Activated CD4-positive, alpha-beta T cell treated with anti-CD3 and anti-CD28 coated beads, Interleukin-2, amount 50 U/mL, for 1 hour (primary cell): ENCODE measurements at places on chromosomes 3 and 15.
A peak's percentile ranks its signal among the peaks of the same experiment; 100 is the strongest.

- DNase-seq, result no peak
Measured at GRCh38 chr3:49422379-49423248, at the start of gene AMT. TSS of gene AMT (minus strand) at chr3:49422473. CDS start at chr3:49422450, 23 bp downstream.

DNA sequence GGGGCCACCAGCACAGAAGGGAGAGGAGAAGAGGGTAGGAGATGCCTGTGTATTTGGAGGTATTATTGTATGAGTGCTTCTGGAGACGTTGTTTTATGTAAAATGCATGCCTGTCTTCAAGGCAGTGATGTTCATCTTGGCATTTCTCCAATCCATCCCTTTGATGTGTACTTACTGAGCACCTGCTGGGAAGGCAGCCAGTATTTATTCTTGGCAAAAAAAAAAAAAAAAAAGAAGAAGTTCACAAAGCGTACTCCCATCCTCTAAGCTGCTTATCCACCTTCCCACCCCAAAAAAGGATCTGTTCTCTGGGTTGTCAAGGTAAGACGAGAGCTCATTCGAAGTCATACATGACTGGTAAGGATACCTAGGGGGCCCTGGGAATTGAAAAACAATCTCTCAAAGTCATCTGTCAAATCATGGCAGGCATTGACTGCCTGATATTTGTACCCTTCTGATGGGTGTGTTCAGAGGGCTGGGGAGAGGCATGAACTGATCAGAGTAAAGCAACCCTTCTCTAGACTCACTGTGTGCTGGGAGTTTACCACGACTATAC, 30.0 kb upstream of the SLC6A1 start:
- no peak for DNase-seq

GRCh38 chr3:142046320-142047020, 102.9 kb downstream of the TFDP2 start:
- no peak for DNase-seq

DNA sequence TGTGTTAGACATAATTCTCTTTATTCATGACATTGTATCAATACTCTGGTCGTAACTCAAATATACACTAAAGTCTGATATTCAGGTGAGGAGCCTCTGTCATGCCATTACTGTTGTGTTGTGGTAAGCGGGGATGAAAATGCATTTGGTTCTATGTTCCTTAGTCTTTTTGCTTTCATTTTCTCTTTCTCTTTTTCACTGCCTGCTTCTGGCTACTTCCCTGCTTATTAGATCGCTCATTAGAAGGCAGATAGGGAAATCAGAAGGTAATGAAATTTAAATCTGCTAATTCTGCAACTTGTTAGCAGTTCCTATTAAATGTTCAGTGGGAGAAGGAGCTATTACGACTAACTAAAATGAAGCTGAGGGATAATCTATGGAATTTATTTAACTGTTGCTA, 345.0 kb downstream of the GRM7 start:
- no peak for DNase-seq

GRCh38 chr3:112470788-112471187, 28.5 kb downstream of the BTLA start:
- DNase-seq, result no peak

DNA sequence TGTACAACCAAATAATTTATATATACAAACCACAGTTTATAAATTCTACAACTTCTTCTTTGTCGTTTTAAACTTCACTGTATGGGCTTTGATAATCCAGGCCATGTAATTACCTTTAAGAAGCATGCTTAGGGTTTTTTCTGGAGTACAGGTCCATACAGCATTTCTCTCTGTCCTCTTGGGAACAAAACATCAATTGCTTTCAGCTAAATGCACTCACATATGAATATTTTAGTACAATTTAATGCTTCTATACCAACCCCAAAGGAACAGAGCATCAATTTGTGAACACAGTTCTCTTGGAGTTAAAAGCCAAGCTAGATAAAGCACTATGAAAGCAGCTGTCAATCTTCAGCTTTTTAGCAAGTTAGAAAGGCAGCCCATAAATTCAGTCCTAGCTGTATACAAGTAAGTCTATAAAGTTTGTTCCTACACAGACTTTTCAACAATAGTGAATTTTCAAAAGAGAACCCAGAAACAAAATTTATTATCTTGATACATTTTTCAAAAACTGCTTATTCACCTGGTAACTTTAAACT, 66.1 kb downstream of the ETFA start:
- DNase-seq, result no peak

DNA sequence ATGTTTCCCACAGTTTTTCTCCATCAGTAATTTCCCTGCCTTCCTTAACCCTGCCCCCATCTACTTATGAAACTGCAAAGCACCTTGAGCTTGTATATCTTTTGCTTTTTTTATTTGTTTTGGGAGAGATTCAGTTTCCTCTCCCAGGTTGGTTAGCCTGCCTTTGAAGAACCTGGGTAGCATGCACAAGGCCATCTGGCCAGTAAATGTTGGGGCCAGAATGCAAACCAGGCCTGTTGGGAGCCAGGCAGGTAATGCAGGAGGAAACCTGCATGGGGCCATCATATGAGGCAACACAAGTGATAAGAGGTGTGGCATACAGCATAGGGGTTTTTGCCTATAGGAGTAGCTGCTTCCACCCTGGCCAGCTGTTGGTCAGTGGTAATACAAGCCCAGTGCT, 17.7 kb downstream of the SYNPR start:
- no peak for DNase-seq

- no peak for DNase-seq
Measured at GRCh38 chr15:66768987-66769386, 67.0 kb downstream of the SMAD6 start.

- no peak for DNase-seq
Measured at GRCh38 chr3:125324341-125324740, 50.8 kb downstream of the ZNF148 start.

DNA sequence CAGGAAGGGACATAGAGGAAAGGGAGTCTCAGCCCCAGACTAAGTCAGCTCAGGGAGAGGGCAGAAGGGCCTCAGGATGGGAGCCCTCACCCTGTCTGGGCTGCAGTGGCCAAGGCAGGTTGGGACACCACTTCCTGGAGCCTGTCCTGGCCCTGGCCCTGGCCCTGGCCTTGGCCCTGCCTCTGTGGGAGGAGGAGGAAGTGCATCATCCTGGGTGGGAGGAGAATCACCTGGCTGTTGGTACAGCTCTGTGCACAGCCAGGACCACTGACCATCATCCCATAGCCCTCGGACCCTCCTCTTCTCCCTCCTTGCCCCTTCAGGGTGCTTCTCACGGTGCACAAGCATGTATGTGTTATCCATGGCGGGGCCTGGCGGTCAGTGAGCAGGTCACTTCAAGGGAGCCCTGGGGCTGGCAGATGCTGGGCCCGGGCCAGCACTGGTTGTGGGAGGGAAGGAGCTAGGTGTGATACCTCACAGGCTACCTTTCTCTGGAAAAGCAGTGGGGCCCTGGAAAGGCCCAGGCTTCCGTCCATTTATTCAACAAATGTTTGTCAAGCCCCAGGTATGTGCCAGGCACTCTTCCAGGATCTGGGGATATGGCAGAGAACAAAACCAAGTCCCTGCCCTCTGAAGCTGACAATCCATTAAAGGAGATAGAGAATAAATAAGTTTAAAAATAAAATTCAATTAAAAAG, 8.2 kb upstream of the APEH start:
- no peak for DNase-seq

- no peak for DNase-seq
Measured at GRCh38 chr3:179321668-179322285, 1.1 kb upstream of the ZNF639 start.

- no peak for DNase-seq
Measured at GRCh38 chr3:72178463-72179106, 393.6 kb upstream of the PROK2 start.

- no peak for DNase-seq
Measured at GRCh38 chr3:106810300-106810875, 566.9 kb upstream of the CCDC54 start.

DNA sequence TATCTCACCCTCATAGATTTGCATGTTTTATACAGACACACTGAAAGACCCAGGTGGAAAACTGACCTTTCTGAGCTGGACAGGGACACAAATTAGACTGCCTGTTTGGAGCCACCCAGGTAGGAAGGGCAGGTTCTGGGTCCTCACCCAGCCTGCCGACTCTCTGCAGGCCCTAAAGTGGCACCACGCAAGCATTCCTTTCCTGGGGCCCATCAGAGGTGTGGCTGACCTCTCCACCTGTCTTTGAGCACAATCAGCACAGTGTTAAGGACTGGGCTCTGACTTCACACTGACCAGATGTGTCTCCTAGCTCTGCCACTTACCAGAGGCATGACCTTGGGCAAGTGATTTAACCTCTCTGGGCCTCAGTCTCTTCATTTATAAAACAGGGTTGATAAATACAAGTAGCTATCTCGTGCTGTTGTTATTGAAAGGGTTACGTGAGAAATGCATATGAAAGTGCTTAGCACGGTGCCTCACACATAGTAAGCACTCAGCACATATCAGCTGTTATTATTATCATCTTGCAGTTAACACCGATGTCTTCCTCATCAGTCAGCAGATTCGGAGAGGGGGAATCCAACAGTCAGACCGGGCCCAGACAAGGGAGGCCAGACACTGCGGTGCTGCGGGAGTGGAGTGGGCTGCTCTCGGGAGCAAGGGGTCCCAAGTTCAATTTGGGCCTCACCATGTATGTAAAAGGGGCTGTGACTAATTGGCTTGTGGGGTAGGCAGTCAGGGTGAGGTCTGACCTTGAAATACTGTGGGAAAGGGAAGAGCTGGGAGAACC, 2.0 kb upstream of the TBC1D2B start:
- DNase-seq, result no peak

DNA sequence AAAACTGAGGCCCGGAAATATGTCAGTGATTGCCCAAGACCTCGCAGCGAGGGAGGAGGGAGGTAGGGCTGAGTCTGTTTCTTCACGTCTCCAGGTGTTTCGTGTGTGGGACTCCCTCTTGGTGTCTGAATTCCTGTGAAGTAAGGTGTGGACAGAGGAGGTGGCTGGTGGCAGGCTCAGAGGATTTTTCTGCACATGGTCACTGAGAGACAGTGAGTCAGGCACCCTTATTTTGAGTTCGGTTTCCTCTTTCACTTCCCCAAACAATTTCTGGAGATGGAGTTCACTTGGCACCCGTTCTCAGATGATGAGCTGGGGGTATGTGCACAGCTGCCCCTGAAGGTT, 46.3 kb upstream of the VPS8 start:
- no peak for DNase-seq

DNA sequence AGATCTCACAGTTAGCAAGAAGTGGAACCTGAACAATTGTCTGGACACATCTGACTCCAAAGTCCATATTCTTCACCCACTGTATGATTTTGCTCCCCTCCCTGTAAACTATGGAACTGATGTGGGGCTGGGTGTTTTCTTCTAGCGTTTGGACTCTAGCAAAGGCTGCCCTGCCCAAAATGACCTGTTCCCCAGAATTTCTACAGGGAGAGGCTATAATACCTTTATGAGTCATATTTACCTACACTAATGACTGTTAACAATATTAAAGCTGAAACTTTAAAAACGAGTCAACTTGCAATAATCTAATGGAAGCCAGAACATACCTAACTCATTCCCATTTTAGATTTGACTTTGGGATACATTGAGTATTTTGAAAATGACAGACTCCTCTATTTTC, 531.2 kb upstream of the CFAP20DC start:
- no peak for DNase-seq

DNA sequence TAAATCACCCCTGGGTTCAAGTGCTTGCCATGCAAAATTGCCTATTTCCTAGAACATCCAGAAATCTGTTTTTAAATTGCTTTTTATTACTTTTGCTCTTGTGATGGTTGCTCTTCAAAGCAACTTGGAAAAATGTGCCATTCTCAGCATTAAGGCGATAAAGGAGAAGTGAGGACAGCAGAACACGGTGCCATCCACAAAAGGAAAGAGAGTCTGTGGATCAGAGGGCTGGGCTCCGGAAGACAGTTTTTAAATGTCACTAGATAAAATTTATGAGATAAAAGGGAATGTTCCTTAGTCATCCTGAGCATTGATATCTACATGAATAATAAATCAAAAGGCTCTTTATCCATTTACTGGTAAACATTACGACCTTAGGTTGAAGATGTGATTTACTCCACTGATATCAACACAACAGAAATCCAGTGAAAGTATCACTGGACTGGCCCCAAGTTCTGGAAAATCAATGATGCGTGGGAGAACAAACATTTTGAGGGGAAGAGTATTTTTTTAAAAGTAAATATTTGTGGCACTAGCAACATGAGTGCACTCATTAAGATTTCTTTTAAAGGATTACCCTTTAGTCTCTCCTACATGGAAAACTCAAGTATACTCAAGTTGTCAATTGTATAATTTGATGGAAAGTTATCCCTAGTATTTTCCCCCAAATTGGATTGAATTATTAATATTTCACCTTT, 554.7 kb downstream of the FHIT start:
- no peak for DNase-seq

DNA sequence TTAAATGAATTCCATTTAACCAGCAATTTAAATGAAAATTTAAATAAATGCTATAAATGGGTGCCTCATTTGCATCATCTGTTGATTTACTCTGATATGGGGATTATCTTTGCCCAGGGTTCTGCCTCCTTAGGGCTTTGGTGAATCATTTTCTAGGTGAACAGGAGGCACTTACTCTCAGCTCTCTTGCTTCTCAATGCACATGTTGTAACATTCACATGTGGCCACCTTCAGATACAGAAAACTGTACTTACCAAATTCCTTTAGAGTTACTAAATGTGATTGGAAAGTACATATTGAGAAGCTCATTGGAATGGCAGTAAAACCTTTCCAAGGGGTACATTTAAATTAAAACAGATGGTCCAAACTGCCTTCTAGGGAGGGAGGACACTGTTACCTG, 20.8 kb downstream of the GADL1 start:
- DNase-seq, result no peak

GRCh38 chr15:62558640-62559380, 393.7 kb upstream of the C2CD4B start:
- no peak for DNase-seq

GRCh38 chr15:24856397-24857390, 98.1 kb upstream of the SNRPN start:
- no peak for DNase-seq

GRCh38 chr3:181741417-181741816, 29.7 kb downstream of the SOX2 start:
- DNase-seq, result no peak

DNA sequence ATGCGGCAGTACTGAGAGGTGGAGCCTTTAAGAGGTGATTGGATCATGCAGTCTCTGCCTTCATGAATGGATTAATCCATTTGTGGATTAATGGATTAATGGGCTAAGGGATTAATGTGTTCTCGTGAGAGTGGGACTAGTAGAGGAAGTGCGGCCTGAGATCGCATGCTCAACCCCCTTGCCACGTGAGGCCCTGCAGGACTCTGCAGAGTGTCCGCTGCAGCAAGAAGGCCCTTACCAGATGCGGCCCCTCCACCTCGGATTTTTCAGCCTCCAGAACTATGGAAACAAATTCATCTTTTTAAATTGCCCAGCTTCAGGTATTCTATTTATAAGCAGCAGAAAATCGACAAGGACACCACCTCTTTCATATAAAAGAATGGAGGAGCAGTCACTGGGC, 148.8 kb downstream of the TPRA1 start:
- DNase-seq, result no peak

GRCh38 chr3:150367757-150368156, 40.3 kb upstream of the TSC22D2 start:
- no peak for DNase-seq

- DNase-seq, result peak; percentile 8
Measured at GRCh38 chr3:183560607-183561006, 5.1 kb upstream of the KLHL6 start.
